GM23338 (cell line): ENCODE measurements at places on chromosomes 1 and 21. TPM values are rescaled to one million over a fixed set of nuclear protein-coding genes. Genes with fewer than 3 reads are reported as not detected.
A peak's percentile ranks its signal among the peaks of the same experiment; 100 is the strongest.

The RCSD1 gene
- total RNA-seq = 0.73 TPM in 1 of 2 replicates, not detected in the other

The TTC24 gene
- not detected in 2 replicates for total RNA-seq

The PLD5 gene
- total RNA-seq = 4.2 and 5.8 TPM in 2 replicates

The GSTM1 gene
- not detected in 2 replicates for total RNA-seq

The CRNN gene
- total RNA-seq = not detected in 2 replicates

The KAZN gene
- total RNA-seq = 10.0 and 15.0 TPM in 2 replicates

The OR6N1 gene
- total RNA-seq = not detected in 2 replicates

The AUNIP gene
- 20.9 and 24.1 TPM in 2 replicates for total RNA-seq

The TCHHL1 gene
- total RNA-seq = not detected in 2 replicates

The FOXD2 gene
- 0.28 TPM in 1 of 2 replicates, not detected in the other for total RNA-seq

The GPR89A gene
- total RNA-seq = 80.8 and 81.1 TPM in 2 replicates

The RPE65 gene
- not detected in 2 replicates for total RNA-seq

The KCNA3 gene
- 3.0 and 4.2 TPM in 2 replicates for total RNA-seq

The PODN gene
- total RNA-seq = 0.24 and 1.0 TPM in 2 replicates

The KLHDC7A gene
- 19.9 and 22.4 TPM in 2 replicates for total RNA-seq

GRCh38 chr1:185440877-185441276 is 123.8 kb upstream of the IVNS1ABP start:
- H3K27ac ChIP-seq = no peak overlapping the region
- H3K27me3 ChIP-seq = no peaks in the 10 kb centered on the region
- H3K4me1 ChIP-seq = no peaks in the 10 kb centered on the region
- DNase-seq = no peak

DNA sequence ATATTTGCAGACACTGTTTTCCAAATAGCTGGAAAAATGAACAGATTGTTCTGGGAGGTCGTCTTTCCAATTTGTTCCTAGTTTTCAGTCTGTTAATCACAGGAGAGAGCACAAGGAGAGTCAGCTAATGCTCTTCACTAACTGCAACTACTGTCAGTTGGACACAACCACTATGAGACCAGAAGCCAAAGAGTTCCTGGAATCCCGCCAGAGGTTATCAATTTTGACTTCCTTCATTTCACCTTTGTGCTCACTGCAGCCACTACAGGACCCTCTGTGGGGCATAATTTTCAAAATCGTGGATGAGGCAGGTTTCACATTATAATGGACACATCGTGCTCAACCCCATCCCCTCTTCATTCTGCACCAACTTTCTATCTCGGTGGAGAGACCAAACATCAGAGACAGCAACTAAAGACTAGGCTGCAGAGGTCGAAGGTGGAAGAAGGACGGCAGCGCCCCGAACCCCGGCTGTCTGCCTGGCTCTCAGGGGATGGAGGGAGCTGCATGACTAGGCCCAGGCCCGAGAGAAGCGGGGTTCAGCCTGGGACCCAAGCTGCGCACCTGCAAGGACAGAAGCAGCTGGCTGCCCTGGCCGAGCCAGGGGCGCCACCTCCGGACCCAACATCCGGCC is 602 bp downstream of the KIAA0319L start:
- DNase-seq = no peak
- peak overlapping the region; percentile 93 for H3K27ac ChIP-seq
- H3K4me1 ChIP-seq = peaks cover 34% of the 10 kb centered on the region
- H3K4me3 ChIP-seq = peak overlapping the region; percentile 91
- peaks cover 6% of the 10 kb centered on the region; the same call in 1 of the 2 replicates for H3K36me3 ChIP-seq

GRCh38 chr1:173356191-173356762 is 120.9 kb upstream of the PRDX6 start:
- H3K4me1 ChIP-seq = no peaks in the 10 kb centered on the region
- H3K36me3 ChIP-seq = no peaks in the 10 kb centered on the region
- H3K27me3 ChIP-seq = no peaks in the 10 kb centered on the region
- H3K27ac ChIP-seq = no peak overlapping the region
- no peak overlapping the region for H3K4me3 ChIP-seq

GRCh38 chr1:232184561-232185530 is 445.1 kb downstream of the SIPA1L2 start:
- no peak overlapping the region for H3K4me3 ChIP-seq

GRCh38 chr1:170791941-170792340 is 128.0 kb downstream of the PRRX1 start:
- no peak overlapping the region for H3K4me3 ChIP-seq
- H3K4me1 ChIP-seq = no peaks in the 10 kb centered on the region
- H3K36me3 ChIP-seq = no peaks in the 10 kb centered on the region
- no peaks in the 10 kb centered on the region for H3K27me3 ChIP-seq

GRCh38 chr1:17922833-17923232 is 167.7 kb downstream of the ACTL8 start:
- no peaks in the 10 kb centered on the region for H3K36me3 ChIP-seq
- no peaks in the 10 kb centered on the region for H3K27me3 ChIP-seq
- DNase-seq = peak; percentile 84

- H3K4me3 ChIP-seq = no peak overlapping the region
- no peaks in the 10 kb centered on the region for H3K27me3 ChIP-seq
- H3K36me3 ChIP-seq = no peaks in the 10 kb centered on the region
- H3K4me1 ChIP-seq = no peaks in the 10 kb centered on the region
- DNase-seq = no peak
- H3K27ac ChIP-seq = no peak overlapping the region
Measured at GRCh38 chr1:237471377-237471776, 419.3 kb downstream of the ZP4 start.

GRCh38 chr21:38729754-38730379 is 75.9 kb upstream of the ETS2 start:
- H3K4me1 ChIP-seq = 0 out of 2 replicates have a peak, but pooled peaks cover 5% of the 10 kb centered on the region
- H3K27ac ChIP-seq = no peak overlapping the region
- no peak for DNase-seq
- H3K4me3 ChIP-seq = no peak overlapping the region
- no peaks in the 10 kb centered on the region for H3K27me3 ChIP-seq

DNA sequence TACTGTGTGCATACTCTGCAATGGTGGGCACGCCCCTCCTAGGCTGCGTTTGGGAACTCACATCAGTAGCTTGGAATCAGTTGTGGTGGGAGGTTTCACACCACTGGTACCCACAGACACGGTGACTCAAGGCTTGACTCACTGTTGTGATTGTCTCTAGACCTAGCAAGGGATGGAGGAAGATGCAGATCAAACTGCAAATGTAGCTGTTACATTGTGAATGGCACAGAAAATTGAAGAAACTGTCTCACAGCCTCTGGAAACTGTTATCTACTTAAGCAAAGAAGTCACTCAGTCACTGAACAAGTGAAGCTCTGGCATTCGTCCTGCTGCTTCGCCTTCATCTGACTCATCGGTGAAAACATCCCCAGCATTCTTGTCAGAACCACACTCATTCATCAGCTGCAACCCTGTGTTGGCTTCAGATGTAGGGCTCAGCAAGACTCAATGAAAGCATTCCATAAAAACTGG is 59.5 kb downstream of the POFUT2 start:
- H3K27ac ChIP-seq = no peak overlapping the region
- no peaks in the 10 kb centered on the region for H3K27me3 ChIP-seq
- no peak for DNase-seq
- no peaks in the 10 kb centered on the region for H3K4me1 ChIP-seq
- no peaks in the 10 kb centered on the region for H3K36me3 ChIP-seq

- no peaks in the 10 kb centered on the region for H3K4me1 ChIP-seq
- no peaks in the 10 kb centered on the region for H3K36me3 ChIP-seq
- no peak overlapping the region for H3K4me3 ChIP-seq
Measured at GRCh38 chr1:188170411-188170810, 1341.7 kb downstream of the PLA2G4A start.

- H3K27ac ChIP-seq = no peak overlapping the region
- peaks cover 50% of the 10 kb centered on the region for H3K36me3 ChIP-seq
- H3K4me3 ChIP-seq = no peak overlapping the region
Measured at GRCh38 chr1:64675718-64676345, 69.0 kb upstream of the RAVER2 start.

DNA sequence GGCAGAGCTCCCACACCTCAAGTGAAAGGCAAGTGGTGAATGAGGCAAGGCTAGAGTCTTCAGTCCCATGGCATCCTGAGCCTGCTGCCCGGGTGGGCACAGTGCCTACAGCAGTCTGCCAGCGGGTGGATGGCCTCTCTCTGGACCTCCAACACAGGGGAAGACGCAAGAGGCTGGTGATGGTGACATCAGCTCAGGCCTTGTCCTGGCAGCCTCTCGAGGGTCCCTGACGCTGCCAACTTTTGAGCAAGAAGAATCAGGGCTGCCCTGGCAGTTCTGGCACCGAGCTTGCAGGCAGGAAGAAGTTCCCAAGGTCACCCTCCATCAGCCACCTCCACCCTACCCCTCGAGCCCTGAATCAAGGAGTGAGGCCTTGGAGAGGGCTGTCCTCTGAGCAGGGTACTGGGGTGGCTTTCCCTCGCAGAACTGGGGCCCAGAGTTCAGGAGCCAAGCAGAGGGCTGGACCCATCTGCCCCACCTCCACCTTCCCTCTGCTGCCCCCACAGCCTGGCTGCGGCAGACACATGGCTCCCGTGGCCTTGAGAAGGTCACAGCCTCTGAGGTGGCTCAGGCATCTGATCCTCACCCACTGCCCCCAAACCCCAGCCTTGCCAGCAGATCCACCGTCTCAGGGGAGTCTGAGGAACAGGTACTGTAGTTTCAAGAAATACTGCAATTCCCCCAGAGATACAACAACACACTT is 5.8 kb downstream of the RAP1GAP start:
- H3K27ac ChIP-seq = no peak overlapping the region
- H3K4me3 ChIP-seq = no peak overlapping the region
- no peaks in the 10 kb centered on the region; the same call in 1 of the 2 replicates for H3K4me1 ChIP-seq
- no peak for DNase-seq
- H3K27me3 ChIP-seq = peaks cover 25% of the 10 kb centered on the region
- no peaks in the 10 kb centered on the region for H3K36me3 ChIP-seq

GRCh38 chr1:61221642-61222041 is 139.3 kb downstream of the NFIA start:
- H3K36me3 ChIP-seq = no peaks in the 10 kb centered on the region
- peaks cover 4% of the 10 kb centered on the region; the same call in 1 of the 2 replicates for H3K4me1 ChIP-seq
- H3K27ac ChIP-seq = no peak overlapping the region
- no peaks in the 10 kb centered on the region for H3K27me3 ChIP-seq

GRCh38 chr1:50099654-50100053 is 9.1 kb upstream of the ELAVL4 start:
- H3K27me3 ChIP-seq = no peaks in the 10 kb centered on the region
- H3K4me1 ChIP-seq = no peaks in the 10 kb centered on the region
- H3K27ac ChIP-seq = no peak overlapping the region
- H3K36me3 ChIP-seq = no peaks in the 10 kb centered on the region
- DNase-seq = no peak

GRCh38 chr1:178451529-178451928 is 45.2 kb downstream of the CLEC20A start:
- H3K4me3 ChIP-seq = no peak overlapping the region
- H3K36me3 ChIP-seq = peaks cover 4% of the 10 kb centered on the region
- no peak overlapping the region for H3K27ac ChIP-seq
- H3K27me3 ChIP-seq = no peaks in the 10 kb centered on the region
- H3K4me1 ChIP-seq = 0 out of 2 replicates have a peak, but pooled peaks cover 3% of the 10 kb centered on the region
- DNase-seq = no peak

DNA sequence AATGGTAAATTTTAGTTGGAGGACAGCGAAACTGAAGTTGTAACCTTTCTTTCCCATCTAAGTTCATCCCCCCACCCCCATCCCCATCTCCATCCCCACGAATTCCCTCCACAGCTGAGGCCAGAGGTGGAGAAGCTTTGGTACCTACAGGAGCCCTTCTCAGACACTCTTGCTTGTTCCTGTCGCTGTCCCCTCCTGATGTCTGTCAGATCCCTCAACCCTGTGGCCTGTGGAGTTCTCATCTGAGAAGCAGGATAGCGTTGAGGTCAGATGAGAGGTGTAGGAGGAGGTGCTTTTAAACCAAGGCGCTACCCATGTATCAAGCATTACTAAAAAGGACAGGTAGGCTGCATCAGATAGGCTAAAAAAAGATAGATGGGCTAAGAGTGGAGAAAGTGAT is 769 bp downstream of the NTPCR start:
- DNase-seq = peak; percentile 34
- no peaks in the 10 kb centered on the region for H3K27me3 ChIP-seq
- no peak overlapping the region for H3K27ac ChIP-seq
- peaks cover 6% of the 10 kb centered on the region for H3K36me3 ChIP-seq
